Hematopoietic multipotent progenitor cell treated with erythropoietin and hydrocortisone succinate and interleukin-3 and kit ligand, for 15 days (in vitro differentiated cells): ENCODE measurements at places on chromosomes 6 and 20.

DNA sequence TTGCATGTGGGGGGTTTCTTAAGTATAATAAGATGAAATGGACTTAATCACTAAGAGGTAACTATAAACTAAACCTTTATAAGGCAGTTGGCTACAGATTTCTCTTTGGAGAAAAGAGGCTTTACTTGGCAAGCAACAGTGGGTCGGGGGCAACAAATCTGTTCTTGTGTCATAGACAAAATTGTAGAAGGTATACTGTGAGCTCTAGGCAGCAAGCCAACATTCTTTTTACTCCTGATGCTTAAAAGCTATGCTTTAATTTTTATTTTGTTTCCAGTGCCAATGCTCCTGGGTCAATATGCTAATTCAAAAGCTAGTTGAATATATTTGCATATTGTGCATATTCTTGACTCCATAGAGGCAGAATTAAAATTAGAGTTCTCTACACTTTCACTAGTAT lies 495.4 kb downstream of the BTBD3 start:
- DNase-seq, result no peak

GRCh38 chr20:45993197-45993951 lies 15.3 kb upstream of the MMP9 start:
- DNase-seq, result no peak

GRCh38 chr20:21240394-21240793 lies 62.7 kb upstream of the XRN2 start:
- DNase-seq, result no peak

DNA sequence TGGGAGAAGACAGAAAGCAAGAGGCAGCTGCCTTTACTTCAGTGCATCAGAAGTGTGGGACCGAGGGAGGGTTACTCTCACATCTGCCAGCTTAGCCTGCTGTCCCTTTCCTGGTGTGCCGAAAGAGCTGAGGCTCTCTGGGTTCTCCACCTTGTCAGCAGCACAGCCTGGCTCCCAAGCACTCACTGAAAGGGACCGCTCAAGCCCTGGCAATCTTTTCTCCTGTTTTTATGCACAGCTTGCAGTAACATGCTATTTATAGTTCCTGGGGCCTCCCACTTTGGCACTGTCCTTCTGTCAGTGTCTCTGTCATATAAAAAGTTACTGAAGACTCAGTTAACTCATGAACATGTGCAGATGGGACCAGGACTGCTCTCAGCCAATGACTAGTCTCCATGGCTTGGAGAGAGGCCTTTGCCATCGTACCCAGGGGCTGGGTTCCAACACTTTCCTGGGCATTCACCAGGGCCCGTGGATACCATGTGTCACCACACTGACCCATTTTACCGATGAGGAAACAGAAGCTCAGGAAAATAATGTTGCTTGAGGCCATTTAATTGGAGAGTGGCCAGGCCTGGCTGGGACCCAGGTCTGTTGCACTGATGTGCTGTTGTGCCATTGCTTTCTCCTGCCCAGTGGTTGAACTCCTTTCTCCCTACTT lies 46.2 kb downstream of the PANK2 start:
- DNase-seq, result no peak

DNA sequence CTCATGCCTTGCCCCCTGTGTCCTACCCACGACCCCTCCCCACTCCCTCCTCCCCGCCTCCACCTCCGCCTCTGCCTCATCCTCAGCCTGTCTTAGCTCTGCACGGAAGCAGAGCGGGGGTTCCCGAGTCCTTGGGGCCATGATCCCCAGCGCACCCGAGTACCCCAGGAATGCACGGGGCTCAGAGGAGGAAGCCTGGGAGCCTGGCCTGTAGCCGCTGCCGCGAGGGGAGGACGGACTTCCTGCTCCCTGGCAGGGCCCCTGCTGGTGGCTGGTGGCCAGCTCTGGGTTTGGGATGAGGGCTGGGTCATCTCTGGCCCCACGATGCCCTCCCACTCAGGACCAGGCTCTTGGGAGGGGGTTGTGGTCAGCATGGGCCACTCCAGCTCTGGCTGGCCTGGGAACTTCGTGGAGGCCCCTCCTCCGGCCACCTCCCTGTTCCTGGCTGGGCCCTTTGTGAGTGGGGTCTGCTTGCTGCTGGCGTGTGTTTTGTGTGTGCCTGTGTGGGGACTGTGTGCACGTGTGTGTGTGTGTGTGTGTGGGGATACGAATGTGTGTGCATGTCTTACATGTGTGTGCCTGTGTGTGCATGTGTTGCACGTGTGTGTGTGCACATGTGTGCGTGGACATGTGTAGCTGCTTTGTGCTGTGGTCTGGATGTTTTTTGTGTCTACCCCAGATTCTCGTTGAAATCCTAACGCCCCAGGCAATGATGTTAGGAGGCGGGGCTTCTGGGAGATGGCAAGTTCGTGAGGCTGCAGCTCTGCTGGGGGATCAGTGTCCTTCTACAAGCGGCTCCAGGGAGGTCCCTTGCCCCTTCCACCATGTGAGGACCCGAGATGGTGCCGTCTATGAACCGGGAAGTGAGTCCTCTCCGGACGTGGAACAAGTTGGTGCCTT lies 1.3 kb upstream of the RBBP8NL start:
- no peak for DNase-seq

DNA sequence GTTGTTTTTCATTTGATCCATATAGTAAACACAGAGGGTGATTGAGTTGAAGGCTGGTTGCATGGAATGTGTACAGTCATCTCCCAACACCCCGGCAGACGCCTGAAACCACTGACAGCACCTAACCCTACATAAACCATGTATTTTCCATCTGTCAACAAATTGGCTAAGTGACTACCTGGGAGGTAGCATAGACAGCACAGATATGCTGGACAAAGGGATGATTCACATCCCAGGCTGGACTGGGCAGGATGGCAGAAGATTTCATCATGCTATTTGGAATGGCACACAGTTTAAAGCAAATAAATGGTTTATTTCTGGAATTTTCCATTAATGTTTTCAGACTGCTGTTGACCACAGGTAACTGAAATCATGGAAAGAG lies 4.4 kb upstream of the VIP start:
- DNase-seq, result no peak

GRCh38 chr6:158509465-158509864 lies 50.4 kb upstream of the TMEM181 start:
- no peak for DNase-seq

- no peak for DNase-seq
Observed at GRCh38 chr20:13147971-13148370, 73.1 kb upstream of the ISM1 start.

DNA sequence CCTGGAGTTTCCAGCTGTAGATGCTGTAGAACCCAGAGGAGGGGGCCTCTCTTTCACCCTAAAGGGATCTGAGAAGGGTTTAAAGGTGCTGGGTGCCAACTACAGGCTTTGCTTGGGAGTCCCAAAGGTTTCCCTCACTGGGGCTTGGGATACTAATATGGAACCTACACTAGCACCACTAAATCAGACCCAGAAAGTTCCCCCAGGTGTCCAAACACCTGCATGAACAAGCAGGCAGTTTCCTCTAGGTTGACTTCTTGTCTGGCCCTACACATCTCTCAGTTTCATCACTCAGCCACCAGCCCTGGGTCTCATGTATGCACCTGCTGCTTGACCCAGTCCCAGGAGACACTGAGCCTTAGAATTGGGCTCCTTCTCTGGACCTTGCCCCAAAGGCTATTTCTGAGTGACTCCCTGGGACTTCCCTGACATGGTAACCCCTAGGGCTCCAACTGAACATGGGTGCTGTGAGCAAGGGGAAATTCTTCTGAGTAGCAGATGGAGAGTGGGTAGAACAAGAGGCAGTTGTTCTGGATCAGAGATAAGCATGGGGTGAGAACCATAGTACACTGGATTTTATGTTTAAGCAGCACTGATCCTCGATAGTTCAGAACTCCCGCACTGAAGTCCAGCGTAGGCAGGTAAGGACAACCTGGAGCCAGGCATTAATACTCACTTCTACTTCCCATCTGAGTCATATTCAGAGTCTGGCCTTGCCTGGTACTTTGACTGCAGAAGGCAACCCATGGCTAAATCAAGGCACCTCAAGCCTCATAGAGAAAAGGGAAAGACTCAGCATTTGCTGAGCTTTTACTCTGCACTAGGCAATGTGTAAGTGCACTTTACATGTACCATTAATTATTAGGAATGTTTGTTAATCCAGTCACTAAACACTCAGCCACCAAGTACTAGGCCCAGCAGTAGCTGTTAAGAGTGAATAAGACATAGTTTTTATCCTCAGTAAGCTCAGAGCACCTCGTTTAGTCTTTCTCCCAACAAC lies 16.8 kb downstream of the BCL2L1 start:
- DNase-seq, result no peak

DNA sequence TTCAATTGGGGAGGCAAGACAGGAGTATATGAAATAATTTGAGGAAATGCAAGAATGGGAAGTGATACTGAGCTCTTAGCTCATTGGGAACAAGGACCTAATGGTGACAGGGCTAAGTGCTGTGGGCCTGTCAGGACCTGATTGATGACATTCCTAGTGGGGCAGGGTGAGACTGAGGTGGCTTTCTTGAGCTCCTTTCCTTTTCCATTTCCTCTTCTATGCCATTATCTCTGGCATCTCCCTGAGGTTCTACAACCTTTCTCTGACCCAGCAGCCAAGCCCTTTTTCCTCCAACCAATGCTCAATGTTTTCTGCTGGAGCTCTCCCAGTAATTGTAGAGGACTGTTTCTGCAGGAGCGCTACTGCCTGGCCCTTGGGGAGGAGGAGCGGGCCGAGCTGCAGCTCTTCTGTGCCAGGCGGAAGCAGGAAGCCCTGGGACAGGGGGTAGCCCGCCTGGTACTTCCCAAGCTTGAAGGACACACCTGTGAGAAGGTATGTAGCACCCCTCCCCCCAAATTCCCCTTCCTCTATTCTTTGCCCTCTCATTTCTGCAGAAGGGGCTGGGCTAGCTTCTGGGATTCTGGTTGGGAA lies 2.8 kb upstream of the TOMM6 start:
- DNase-seq, result no peak

- no peak for DNase-seq
Observed at GRCh38 chr6:7235712-7236305, 77.2 kb downstream of the SSR1 start.

- DNase-seq, result no peak
Observed at GRCh38 chr20:43007525-43007924, 182.2 kb downstream of the PTPRT start.

- DNase-seq, result no peak
Observed at GRCh38 chr6:40253420-40253819, 319.2 kb upstream of the MOCS1 start.

GRCh38 chr6:80789912-80790570 lies 683.6 kb downstream of the BCKDHB start:
- no peak for DNase-seq

- no peak for DNase-seq
Observed at GRCh38 chr6:2213086-2213485, 32.3 kb downstream of the GMDS start.

DNA sequence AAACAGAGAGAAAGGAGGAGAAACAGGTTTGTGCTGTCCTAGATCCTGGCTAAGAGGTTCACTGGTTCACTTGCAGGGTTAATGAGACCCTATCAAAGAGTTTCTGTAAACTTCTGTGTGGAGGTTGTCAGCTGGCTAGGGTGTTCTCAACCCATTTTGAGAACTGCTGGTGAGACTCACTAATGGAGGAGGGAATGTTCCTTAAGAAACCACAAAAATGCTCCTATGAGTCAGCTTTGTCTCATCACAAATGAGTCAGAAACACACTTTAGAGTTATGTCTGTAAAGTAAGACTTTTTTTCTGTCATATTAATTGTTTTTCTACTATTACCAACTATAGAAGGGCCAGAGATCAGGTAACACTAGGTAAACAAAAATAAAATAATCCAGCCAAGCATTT lies 884.4 kb downstream of the PHF3 start:
- no peak for DNase-seq

- DNase-seq, result no peak
Observed at GRCh38 chr6:146397638-146398037, 146.0 kb upstream of the RAB32 start.

DNA sequence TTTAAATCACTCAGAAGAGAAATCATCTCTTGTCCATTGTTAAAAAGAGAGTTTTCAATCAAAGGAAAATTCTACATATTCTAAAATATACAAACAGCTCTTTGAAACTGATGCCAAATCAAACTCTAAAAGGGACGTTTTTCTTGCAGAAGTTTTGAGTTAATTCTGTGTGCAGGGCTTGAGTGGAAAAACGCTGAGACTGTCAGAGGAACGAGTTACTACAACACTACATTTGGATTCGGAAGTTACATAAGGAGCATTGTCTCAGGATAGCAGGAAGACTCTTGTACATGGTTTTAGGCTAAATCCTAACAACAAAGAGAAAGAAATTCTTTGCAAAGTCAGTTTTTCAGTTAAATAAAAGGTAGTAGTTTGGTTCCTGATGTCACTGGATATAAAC lies 155.7 kb upstream of the SUPT3H start:
- no peak for DNase-seq

- peak; percentile 41 for DNase-seq
Observed at GRCh38 chr20:34110745-34111641, 1.1 kb downstream of the EIF2S2 start.

DNA sequence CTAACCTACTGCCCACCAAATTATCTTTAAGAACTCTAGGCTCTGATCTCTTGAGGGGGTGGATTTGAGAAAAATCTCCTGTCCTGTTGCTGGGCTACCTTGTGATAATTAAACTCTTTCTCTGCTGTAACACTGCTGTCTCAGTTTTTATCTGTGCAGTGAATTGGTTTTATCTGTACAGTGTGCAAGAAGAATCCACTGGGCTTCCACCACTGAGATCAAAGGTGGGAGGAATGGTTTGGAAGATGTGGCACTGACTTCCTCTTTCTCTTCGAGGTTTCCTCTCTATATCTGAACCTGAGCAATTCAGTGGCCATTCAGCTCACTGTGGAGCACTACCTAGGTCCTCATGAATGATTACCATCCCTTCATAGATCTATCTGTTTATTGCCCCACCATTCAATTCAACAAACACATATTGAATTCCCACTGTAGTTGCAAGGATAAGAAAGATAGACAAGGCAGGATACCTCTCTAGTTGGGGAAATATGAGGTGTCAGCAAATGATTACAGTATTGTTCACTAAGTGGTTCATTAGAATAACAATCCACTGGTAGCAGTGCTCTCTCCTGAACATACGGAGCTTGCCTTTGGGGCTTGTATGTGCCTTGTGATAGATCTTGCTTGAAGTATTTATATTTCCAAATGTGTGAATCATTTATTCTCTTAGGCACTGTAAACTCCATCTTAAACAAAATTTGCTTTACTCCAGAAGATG lies 172.1 kb upstream of the ARG1 start:
- no peak for DNase-seq

DNA sequence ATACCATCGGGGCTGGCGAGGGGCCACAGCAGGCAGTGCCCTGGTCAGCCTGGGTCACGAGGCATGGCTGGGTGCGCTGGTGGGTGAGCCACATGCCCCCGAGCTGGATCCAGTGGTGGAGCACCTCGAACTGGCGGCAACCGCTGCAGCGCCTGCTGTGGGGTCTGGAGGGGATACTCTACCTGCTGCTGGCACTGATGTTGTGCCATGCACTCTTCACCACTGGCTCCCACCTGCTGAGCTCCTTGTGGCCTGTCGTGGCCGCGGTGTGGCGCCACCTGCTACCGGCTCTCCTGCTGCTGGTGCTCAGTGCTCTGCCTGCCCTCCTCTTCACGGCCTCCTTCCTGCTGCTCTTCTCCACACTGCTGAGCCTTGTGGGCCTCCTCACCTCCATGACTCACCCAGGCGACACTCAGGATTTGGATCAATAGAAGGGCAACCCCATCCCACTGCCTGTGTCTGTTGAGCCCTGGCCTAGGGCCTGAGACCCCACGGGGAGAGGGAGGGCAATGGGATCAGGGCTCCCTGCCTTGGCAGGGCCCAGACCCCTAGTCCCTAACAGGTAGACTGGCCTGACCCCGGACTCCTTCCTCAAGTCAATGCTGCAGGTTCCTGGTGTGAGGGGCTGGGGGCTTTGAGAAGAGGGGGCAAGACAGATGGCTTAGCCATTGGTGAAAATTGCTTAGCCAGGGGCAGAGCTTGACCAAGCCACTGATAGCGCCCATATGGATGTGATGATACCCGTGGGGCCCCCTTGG lies 598 bp downstream of the TMEM239 start:
- DNase-seq, result no peak
